ENCODE measurements at places on chromosomes 6 and 20. TPM values are rescaled to one million over a fixed set of nuclear protein-coding genes. Genes with fewer than 3 reads are reported as not detected.

DNA sequence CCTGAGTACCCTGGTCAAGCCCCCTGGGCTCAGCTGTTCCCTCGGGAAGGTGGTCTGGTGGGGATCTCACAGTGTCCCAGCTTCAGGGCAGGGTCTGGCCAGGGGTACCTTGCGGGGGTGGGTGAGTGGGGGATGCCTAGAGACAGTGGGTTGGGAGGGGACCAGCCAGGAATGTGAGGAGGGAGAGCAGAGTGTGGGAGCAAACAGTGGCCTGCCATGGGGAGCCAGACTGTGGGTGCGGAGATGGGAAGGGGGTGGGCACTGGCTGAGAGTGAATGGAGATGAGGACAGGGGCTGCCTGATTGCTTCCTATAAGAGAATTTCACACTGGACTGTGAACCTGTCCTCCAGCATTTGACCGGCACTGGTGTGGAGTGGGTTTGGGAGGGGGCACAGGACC is 95.1 kb downstream of the VEGFA start:
- no peak for DNase-seq
- peaks cover 21% of the 10 kb centered on the region for H3K4me1 ChIP-seq
- H3K27ac ChIP-seq: no peak overlapping the region
- H3K36me3 ChIP-seq: no peaks in the 10 kb centered on the region
- H3K27me3 ChIP-seq: no peaks in the 10 kb centered on the region

Gene TFEB
- 0.45 TPM for total RNA-seq

GRCh38 chr6:170092826-170093225 is 198.1 kb downstream of the DLL1 start:
- no peak overlapping the region for H3K27ac ChIP-seq
- DNase-seq: no peak
- H3K4me1 ChIP-seq: no peaks in the 10 kb centered on the region
- H3K4me3 ChIP-seq: no peak overlapping the region
- H3K36me3 ChIP-seq: no peaks in the 10 kb centered on the region
- no peaks in the 10 kb centered on the region for H3K27me3 ChIP-seq

- H3K36me3 ChIP-seq: no peaks in the 10 kb centered on the region
- no peak overlapping the region for H3K27ac ChIP-seq
- H3K4me3 ChIP-seq: no peak overlapping the region
- peak; percentile 35 for DNase-seq
- no peaks in the 10 kb centered on the region for H3K4me1 ChIP-seq
Observed at GRCh38 chr20:31918466-31919105, 33.3 kb downstream of the PDRG1 start.

- H3K27me3 ChIP-seq: no peaks in the 10 kb centered on the region
- DNase-seq: no peak
- H3K27ac ChIP-seq: peak overlapping the region; percentile 91
- peak overlapping the region; percentile 95 for H3K4me3 ChIP-seq
- H3K4me1 ChIP-seq: no peaks in the 10 kb centered on the region
Observed at GRCh38 chr6:111871207-111871606, 2.0 kb downstream of the FYN start.

DNA sequence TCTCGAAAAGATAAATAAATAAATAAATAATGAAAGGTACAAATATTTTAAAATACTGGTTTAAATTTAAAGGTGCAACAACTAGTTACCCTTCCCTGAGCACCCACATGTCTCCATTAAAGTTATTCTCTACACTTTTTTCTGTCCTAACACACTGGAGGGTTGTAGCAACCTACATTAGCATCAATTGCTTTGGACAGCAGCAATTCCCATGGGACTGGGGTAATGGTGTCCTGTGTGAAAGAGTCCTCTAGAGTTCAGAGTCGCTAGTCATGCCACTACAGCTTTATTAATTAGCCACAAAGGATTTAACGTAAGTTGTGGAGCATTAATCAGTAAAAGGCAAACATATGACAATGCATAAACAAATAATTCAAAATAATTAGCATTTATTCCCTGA is 14.1 kb upstream of the CD24 start:
- H3K4me1 ChIP-seq: no peaks in the 10 kb centered on the region
- no peaks in the 10 kb centered on the region for H3K27me3 ChIP-seq
- H3K4me3 ChIP-seq: no peak overlapping the region

DNA sequence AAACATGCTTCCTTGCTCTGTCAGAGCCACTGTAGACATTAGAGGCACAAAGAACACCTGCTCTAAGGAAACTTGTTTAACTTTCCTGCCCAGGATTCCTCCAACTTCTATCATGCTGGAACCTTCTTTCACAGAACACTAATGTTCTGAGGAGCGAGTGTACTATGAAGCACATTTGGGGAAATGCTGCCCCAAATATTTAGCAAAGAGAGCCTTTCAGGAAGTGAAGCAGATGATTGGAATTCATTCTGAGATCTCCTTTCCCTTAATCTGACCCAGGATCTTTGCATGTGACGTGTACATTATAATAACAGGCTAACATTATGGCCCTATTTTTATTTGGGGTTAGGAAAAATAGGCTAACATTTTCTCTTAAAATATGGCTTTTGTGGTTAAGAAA is 21.0 kb upstream of the FYN start:
- H3K27me3 ChIP-seq: peaks cover 82% of the 10 kb centered on the region
- H3K27ac ChIP-seq: no peak overlapping the region
- H3K4me3 ChIP-seq: no peak overlapping the region

DNA sequence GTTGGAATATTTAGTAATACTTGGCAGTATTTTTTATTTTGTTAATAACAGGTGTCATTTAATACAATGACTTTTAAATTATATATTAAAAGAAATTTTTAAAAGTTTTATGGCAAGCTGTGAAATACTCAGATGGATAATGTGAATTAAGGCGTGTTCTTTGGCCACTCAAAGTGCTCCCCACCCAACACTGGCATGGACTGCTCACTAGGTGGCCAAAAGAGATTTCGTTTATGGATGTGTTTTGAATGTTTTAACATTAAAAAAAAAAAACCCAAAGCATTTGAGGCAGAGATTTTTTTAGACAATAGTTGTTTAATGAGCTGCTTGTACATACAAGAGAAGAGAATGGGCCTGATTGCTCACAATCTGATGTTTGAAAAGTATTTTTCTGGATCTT is 86.5 kb downstream of the QKI start:
- H3K27ac ChIP-seq: no peak overlapping the region
- no peaks in the 10 kb centered on the region for H3K4me1 ChIP-seq
- H3K4me3 ChIP-seq: no peak overlapping the region

DNA sequence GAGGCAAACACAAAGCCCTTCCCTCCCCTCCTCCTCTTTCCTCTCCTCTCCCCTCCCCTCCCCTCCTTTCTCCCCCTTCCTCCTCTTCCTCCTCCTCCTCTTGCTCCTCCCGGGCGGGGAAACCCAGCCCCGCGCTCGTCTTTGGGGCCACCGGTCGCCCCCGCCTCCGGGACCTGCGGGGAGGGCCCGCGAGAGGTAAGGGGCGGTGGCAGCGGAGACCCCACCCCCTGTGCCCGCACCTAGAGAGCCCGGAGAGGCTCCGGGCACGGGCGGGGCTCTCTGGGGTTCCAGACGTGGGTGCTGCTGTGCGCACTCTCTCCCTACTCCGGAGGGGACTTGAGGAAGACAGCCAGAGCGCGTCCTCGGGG is at the start of gene RIN2:
TSS of gene RIN2 (plus strand) at position 126 of the 368 bp plus-strand sequence. CDS start 131,344 bp downstream, outside the sequence.
- H3K36me3 ChIP-seq: no peaks in the 10 kb centered on the region
- H3K27me3 ChIP-seq: no peaks in the 10 kb centered on the region
- H3K27ac ChIP-seq: peak within 1 kb of the TSS; percentile 91
- H3K4me3 ChIP-seq: peak within 1 kb of the TSS; percentile 85
- no peak for DNase-seq

GRCh38 chr20:49214571-49214970 is 4.6 kb upstream of the DDX27 start:
- DNase-seq: no peak
- no peak overlapping the region for H3K4me3 ChIP-seq

Gene BCAS1
- total RNA-seq: not detected

Gene C2
- total RNA-seq: 0.66 TPM

GRCh38 chr6:54981647-54982046 is 135.1 kb downstream of the FAM83B start:
- H3K27ac ChIP-seq: no peak overlapping the region
- peaks cover 2% of the 10 kb centered on the region for H3K4me1 ChIP-seq
- no peaks in the 10 kb centered on the region for H3K36me3 ChIP-seq

DNA sequence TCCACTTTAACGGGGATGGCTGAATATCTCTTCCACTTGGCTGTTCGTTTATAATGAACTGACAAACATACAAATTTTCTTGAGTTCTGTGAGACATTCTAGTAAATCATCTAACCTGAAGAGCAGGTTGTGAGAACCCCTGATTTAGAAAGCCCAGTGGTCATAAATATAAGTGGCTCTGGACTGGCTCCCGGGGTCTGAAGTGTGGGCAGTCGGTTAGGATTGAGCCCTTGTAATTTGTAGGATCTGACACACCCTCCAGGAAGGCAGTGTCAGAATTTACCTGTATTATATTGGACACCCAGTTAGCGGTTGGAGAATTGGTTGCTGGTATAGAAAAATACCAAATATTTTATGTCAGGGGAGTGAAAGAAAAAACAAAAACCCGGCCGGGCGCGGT is 6.8 kb upstream of the GMEB2 start:
- H3K27ac ChIP-seq: no peak overlapping the region
- H3K27me3 ChIP-seq: no peaks in the 10 kb centered on the region
- no peak for DNase-seq
- no peaks in the 10 kb centered on the region for H3K4me1 ChIP-seq
- H3K36me3 ChIP-seq: no peaks in the 10 kb centered on the region

Gene GGTLC1
- total RNA-seq: not detected

DNA sequence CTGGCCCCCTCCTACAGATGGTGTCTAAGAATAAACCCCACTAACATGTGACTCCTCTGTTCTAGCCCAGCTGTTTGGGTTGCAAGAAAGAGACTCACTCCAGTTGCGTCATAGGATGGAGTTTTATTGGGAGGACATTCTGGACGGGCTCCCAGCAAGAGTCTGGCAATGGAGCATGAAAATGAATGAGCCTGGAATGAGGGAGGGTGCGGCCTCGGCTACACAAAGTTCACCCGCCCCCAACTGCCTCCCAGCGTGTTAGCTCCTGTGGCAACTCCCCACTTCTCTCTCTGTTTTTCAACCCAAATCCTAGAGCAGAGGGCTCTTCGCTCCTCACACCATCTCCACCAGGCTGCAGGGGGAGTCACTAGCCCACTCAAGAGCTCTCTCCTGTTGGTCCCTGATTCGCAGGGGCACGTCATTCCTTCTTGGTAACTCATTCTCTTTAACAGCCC is 5.1 kb upstream of the ADAM33 start:
- H3K27me3 ChIP-seq: peaks cover 10% of the 10 kb centered on the region
- no peak overlapping the region for H3K27ac ChIP-seq
- DNase-seq: no peak
- H3K4me3 ChIP-seq: no peak overlapping the region
- no peaks in the 10 kb centered on the region for H3K4me1 ChIP-seq

DNA sequence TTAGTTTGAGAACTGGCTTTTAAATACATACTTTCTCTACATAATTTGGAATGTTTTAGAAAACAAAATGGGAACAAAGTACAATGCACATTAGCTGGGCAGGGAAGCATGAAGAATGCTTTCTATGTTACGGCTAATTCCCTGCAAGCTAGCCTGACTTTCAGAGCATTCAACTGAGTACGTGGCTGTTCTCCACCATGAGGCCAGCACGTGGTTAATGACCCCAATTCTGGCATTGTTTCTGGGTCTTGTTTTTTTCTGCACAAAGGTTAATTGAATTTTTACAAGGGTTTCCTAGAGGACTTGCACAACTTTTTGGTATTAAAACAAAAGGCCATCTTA is 208.6 kb upstream of the AGPAT4 start:
- H3K27me3 ChIP-seq: no peaks in the 10 kb centered on the region
- no peak overlapping the region for H3K27ac ChIP-seq
- H3K36me3 ChIP-seq: no peaks in the 10 kb centered on the region
- no peak for DNase-seq
- no peak overlapping the region for H3K4me3 ChIP-seq

- H3K4me1 ChIP-seq: peaks cover 9% of the 10 kb centered on the region
- H3K27me3 ChIP-seq: no peaks in the 10 kb centered on the region
- DNase-seq: peak; percentile 33
- no peak overlapping the region for H3K27ac ChIP-seq
- H3K4me3 ChIP-seq: no peak overlapping the region
Observed at GRCh38 chr20:37381621-37382471, 35.9 kb downstream of the SRC start.

All from endodermal cell (in vitro differentiated cells).